ENCODE measurements at places on chromosomes 3 and 15.

GRCh38 chr3:149009732-149010131 is 18.4 kb downstream of the GYG1 start:
- no peak for DNase-seq

DNA sequence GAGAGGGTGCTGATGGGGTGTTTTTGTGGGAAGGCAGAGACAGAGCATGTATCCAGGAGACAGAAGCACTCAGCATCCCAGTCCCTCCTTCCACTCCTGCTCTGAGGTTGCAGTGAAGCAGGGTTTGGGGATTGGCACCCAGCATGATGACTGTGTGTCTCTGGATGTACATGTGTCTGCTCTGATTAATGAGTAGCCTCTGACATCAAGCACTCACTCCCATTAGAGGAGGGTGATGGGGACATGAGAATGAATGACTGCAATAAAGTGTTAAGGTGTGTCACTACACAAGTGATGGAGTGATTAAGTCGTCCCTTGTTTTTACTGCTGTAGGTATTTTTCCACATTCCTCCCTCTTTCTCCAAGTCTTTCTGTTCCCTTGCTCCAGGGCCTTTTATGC is 9.6 kb upstream of the MYZAP start:
- DNase-seq = no peak

- DNase-seq = no peak
Measured at GRCh38 chr3:162721736-162722135, 1225.1 kb downstream of the OTOL1 start.

DNA sequence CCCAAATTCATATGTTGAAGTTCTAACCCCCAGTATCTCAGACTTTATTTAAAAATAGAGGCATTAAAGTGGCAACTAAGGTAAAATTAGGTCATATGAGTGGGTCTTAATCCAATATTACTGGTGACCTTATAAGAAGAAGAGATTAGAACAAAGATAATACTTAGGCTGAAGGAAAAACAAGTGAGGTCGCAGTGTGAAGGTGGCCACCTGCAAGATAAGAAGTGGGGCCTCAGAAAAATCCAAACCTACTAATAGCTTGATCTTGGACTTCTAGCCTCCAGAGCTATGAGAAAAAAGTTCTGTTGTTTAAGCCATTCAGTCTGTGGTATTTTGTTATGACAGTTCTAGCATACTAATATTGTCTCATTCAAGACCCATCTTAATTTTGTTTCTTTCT is 159.9 kb upstream of the PEX5L start:
- no peak for DNase-seq

GRCh38 chr15:69991551-69991980 is 106.2 kb downstream of the TLE3 start:
- DNase-seq = no peak

DNA sequence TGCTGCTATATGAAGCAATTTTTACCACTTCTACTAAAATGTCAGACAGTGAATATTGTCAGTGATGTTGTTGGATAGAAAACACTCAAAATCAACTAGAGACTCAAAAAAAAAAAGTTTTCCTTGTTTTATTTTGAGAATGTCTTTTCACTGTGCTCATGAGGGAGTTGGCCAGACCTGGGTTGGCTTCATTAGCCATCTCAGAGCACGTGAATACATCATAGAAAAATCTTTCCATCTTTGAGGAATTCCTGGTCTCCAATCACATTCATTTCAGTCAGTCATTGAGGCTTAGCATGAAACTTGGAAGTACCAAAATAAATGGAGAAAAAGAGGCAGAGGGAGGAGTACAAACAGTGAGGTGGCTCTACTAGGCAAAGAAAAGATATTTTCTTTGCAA is 57.6 kb upstream of the CMSS1 start:
- DNase-seq = no peak

DNA sequence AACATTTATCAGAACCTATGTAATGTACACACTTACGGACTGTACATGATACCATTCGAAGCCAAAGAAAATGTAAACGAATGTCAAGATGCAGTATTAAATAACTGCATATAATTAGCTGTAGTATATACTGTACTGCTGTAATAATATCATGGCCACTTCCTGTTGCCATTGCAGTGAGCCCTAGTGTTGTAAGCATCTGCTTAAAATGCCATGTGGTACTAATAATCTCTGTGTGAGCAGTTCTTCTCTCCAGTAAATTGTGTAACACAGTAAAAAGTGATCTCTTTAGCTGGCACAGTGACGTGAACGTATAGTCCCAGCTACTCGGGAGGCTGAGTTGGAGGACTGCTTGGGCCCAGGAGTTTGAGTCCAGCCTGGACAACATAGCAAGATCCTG is 8.6 kb downstream of the SPG11 start:
- DNase-seq = no peak

GRCh38 chr3:70740071-70740470 is 427.6 kb upstream of the MDFIC2 start:
- DNase-seq = no peak

GRCh38 chr15:35465783-35466182 is 80.2 kb downstream of the DPH6 start:
- no peak for DNase-seq

DNA sequence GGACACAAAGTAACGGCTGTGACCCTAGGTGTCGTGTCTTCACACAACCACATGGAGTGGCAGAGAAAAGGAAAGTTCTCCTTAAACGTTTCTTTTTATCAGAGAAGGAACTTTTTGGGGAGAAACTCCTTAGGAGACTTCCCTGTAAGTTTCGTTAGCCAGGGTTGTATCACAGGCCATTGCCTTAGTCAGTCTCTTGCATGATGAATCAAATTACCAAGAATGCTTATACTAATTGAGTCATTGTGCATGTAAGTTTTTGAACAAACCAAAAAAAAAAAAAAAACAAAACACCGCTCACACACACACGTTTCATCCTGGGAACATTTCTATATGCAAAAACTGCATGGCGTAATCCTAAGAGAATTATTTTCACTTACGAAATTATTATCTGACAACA is 150.4 kb upstream of the SATB1 start:
- no peak for DNase-seq

- DNase-seq = no peak
Measured at GRCh38 chr3:117399311-117400078, 689.9 kb downstream of the TUSC7 start.

DNA sequence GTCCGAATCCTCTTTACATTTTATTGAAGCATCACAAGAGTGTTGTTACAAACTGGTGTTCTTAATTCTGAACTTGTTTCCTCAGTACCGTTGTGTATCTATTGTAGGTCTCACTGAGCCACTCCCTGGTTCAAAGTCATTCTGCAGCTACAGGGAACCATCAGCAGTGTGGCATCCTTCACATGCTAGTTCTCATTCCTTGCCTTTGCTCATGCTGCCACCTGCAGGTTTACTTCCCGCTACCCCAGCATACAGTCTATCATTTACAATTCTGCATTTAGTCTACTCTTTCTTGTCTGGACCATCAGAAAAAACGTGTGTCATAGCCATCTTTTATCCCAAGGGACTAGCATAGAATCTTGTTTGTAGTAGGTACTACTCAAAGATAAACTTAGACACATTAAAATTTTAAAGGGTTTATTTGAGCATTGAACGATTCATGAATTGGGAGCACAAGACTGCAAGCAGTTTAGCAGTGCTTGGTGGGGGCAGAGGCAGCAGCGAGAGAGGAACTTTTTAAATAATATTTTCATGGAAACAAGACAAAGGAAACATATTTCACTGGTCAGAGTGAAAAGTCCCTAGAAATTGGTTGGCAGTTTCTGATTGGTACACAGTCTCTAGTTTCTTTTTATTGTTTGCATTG is 402.1 kb downstream of the CADM2 start:
- DNase-seq = peak; percentile 54

DNA sequence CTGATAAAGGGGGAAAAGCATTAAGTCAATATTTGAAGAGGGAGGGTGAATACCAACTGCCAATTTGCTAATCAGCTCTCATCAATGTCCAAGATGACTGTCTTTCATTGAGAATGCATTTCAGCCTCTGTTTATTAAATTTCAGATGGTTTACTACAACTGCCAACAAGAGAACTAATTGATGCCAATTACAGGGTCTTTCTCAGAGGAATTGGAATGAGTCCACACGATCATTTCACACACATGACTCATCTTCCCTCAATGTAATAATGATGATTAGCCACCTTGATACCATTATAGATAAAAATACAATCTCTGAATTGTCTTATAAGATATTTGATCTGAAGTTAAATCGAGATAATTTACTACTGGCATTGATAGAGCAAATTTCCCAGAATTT is 1274.4 kb downstream of the ROBO2 start:
- no peak for DNase-seq

DNA sequence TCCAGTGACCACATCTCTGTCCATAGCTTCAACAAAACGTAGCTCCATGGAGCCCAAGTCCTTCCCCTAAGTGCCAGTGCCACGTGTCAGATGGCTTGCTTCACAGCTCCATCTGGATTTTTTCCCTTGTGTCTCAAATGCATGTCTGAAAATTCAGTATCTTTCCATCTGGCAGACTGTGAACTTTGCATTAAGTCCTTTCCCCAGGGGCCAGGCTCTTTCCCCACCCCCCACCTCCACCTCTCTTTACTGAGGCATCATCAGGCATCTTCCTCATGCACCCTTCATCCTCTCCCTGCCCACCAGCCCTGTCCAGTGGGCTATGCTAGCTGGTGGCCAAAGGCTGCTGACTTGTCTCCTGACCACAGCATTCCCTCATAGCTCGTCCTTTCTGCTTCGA is 53.7 kb downstream of the PDIA5 start:
- no peak for DNase-seq

DNA sequence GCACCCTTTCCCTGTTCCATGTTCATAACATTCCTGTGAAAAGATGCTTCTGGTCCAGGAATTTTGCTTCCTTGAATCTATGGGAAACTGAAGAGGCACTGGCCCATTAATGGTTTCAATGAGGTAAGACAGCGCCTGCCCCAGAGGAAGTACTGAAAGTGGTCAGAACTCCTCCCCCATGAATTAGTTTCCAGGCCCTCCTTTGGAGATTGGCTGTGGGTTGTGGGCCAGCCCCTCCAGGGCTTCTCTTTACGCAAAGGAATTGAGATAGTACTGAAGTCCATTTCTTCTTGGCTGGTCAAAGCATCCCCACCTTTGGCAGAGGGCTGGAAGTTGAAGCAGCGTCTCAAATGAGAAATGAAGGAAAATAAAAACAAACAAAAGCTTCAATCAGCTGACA is 175.5 kb downstream of the POLR2M start:
- no peak for DNase-seq

DNA sequence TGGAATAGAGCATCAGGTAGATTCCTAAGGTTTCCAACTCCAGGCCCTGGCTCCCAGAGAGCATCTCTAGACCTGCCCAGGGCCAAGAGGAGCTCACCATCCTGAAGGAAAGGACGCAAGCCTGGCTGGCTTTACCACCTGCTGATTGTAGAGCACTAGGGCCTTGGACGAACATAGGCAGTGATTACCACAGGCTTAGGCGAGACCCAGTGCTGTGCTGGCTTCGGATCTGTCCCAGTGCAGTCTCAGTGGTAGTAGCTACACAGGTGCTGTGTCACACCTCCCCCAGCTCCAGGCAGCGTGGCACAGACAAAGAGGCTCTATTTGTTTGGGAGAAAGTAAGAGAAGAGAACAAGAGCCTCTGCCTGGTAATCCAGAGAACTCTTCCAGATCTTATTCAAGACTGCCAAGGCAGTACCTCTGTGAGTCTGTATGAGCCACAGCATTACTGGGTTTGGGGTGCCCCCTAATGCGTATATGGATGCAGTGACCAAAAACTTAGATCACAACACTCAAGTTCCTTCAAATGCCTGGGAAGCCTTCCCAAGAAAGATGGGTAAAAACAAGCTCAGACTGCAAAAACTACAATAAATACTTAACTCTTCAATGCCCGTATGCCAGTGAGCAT is 25.4 kb downstream of the ISG20 start:
- no peak for DNase-seq

DNA sequence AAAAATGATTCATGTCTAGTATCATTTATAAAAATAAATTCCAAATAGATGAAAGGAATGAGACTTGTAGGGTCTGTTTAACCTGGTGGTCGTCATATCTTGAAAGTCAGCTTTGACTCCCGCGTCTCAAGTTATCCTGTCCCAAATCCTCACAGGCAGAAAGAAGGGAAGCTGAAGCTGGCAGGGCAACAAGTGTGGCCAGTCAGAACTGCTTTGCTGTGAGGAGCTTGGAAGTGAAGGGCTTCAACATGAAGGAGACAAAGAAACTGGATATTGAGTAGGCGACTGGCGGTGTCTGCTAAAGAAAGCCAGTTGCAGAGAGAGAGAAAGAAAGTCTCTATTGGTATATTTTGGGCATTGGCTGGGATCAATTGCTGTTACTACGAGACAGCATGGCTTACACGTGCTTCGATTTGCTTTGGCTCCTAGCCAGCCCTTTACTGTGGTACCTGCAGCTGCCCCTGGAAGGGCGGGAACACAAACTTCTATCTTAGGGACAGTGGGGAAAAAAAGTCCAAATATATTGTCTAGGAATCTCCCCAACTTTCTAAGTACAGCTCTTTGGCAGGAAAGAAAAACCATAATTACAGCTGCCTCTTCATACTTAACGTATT is 107.2 kb downstream of the CHST2 start:
- no peak for DNase-seq

DNA sequence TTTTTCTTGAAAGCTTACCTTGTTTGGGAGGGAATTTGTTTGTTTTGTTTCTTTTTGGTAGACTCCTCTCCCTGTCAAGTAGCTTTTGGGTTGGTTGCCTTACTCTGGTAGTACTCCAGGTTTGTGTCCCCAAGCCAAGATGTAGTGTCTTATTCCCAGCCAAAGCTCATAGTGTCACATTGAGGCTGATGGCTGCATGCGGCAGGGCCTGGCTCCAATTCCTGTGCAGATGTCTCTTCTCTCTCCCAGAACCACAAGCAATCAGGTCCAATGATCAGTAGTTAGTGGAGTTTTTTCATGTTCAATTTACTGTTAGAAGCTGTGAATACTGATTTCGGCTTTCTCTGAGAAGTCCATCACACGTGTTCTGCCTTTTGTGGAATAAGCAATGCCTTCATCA is 221.1 kb upstream of the THBS1 start:
- no peak for DNase-seq

GRCh38 chr3:169510693-169511010 is 152.9 kb downstream of the MECOM start:
- no peak for DNase-seq

GRCh38 chr3:124942613-124943012 is 8.1 kb upstream of the MUC13 start:
- no peak for DNase-seq

DNA sequence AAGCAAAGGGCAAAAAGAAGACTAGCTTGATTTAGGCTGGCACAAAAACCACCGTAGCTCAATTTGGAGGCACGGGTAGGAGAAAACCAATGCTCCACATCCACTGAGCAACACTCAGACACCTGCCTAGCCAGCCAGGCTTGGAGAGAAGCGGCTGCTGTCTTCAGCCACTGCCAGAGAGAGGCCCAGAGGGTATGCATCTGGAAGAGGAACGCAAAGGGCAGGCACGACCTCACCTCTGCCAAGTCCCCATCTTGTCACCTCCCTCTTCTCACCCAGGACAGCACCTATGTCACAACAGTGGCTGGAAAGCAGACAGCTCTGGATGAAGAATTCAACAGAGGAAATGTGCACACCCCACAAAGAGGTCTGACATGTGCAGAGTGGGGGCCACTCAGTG is 93.5 kb downstream of the ADAMTS17 start:
- no peak for DNase-seq
